ENCODE measurements at places on chromosomes 2 and 18.

DNA sequence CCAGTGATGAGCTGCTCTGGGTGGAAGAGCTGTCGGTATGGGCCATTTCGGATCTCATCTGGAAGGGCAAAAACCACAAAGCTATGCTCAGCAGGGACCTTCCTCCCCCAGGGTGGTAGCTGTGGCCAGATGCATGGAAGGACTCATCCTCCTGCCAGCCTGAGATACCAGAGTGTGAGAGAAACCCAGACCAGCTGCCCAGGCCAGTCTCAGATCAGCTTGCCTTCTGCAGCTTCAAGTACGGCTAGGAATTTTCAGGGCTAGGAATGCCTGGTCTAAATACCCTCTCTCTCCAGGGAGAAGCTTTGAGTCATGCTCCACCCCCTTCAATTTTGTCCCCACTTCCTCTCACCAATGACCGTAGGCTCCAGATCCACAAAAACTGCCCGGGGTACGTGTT is 1.4 kb upstream of the TUBA4B start:
- DNase-seq: no peak

- DNase-seq: no peak
These were observed 5.6 kb upstream of the PUS10 start for GRCh38 chr2:61023670-61024069.

DNA sequence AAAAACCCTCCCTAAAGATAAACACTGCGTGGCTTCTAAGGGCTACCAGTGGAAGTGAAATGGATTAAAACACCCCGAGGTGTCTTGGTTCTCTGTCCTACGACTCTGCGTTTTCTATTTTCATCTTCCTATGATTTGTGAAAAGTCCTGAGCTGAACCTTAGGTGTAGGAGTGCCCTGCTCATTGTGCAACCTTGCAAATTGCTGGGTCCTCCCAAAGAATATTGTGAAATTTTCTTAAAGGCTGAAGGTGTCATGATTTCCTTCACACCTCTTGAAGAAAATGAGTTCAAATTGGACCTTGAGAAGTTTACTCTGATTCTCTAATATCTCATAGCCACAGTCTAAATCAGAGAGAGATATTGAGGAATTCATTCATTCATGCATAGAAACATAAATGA is 1.8 kb upstream of the SLC19A3 start:
- DNase-seq: no peak

DNA sequence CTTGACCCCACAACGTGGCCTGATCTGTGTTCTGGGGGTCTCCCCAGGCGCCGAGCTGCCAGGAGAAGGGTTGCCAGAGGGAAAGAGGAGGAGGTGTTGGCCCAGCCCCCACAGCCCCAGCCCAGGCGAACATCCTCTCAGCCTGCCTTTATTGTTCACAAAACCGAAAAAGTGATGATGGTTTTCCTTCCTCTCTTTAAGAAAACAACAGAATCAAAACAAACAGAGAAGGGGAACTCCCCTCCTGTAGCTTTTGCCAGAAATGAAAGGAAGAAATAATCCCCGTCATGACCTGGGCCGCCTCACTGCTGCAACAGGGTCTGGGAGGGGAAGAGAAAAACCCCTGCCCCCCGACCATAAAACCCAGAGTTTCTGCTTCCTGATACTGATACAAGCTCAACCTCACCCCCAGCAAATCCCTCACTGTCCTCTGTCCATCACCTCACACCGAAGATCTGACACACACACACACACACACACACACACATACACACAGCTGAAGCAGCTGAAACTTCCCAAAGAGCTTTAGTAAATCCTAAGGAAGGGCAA is 52.0 kb downstream of the ZFP36L2 start:
- DNase-seq: peak; percentile 65

- DNase-seq: no peak
These were observed 95.8 kb upstream of the CAVIN2 start for GRCh38 chr2:191942739-191943103.

DNA sequence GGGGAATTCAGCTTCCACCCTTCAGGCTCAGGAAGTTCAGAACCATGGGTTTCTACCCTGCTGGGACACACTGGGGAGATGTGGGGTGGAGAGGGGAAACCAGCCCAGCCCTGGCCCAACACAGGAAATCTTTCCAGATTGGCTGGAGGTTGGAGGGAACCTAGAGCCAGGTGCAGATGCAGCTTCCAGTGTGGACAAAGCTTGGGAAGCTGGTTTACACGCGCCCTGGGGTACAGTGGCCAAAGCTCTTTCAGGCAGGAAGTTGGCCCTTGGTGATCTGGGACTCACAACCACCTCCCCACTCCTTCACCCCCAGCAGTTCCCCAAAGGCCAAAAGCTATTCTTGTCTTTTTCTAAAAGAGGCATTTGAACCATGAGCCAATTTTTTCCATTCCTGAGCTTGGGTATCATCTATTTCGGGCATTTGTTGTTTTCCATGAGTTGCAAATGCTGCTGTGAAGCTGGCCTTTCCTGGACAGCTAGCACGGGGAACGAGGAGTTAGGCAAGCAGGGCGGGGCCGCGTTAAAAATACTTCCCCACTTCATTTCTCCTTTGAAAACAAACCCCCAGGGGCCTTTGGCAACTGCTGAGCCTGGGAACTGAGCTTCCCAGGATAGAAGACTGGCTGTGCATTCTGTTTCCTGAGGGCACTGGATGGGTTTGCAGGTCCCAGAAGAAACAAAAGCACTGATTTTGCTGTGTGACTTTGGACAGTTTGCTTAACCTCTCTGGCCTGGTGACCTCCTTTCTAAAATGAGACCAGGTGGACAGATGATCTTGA is 3.1 kb upstream of the ARID5A start:
- no peak for DNase-seq

DNA sequence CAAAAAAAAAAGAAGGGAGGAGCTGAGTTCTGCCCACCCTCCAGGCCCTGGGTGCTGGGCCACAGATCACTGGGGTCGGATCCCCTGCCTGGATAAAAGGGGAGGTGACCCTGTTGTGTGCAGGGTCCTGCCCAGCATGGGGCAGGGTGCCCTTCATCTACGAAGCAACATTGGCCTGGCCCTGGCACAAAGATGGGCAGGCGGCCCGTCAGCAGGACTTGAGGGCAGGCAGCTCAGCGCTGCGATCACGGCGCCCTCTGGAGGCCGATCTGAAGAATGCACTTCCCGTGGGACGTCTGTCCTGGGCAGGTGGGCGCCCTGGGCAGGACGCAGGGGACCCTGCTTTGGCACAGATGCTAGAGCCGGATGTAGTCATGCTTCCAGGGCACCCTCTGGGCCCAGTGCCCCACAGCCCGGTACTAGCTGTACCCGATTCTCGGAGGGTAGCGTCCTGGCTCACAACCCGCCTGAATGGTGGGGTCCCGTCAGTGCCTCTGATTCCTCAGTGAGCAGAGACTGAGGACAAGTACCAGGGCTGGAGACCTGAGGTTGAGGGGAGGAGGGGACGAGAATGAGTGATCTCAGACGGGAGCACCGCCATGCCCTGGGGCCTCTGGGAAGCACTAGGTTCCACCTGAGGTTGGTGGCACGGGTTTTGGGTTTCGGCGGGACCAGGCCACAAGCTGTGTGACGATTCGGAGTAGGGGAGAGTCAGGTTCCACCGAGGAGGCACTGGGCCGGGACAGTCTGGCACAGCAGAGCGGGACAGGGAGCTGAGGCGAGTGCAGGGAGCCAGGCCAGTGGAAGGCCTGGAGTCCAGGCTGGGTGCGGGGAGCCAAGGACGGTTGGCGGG is 18.0 kb downstream of the ARID5A start:
- DNase-seq: peak; percentile 54

- no peak for DNase-seq
These were observed 39.0 kb downstream of the ANXA4 start for GRCh38 chr2:69780921-69781320.

DNA sequence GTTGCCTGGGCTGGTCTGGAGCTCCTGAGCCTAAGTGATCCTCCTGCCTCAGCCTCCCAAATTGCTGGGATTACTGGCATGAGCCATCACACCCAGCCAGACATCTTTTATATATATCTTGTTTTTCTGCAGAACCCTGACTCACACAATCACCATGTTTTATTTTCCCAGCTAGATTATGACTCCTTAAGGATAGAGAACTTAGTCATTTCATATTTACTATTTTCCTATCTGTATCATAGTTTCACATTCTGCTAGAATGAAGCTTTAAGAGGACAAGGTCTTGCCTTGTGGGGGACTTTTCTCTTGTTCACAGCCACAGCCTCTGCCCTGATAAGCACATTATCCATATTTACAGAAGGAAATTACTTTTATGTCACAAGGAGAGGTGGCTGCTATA is 73.9 kb downstream of the LBH start:
- no peak for DNase-seq

DNA sequence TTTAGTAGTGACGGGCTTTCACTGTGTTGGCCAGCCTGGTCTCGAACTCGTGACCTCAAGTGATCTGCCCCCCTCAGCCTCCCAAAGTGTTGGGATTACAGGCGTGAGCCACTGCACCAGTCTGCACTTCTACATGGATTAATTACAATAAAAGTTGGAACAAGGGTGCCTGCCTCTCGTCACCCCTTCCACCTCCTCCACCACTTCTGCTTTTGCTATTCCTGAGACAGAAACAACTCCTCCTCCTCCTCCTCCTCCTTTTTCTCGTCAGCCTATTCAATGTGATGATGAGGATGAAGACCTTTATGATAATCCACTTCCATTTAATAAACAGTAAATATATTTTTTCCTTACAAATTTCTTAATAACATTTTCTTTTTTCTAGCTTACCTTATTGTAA is 35.2 kb downstream of the SRBD1 start:
- no peak for DNase-seq

DNA sequence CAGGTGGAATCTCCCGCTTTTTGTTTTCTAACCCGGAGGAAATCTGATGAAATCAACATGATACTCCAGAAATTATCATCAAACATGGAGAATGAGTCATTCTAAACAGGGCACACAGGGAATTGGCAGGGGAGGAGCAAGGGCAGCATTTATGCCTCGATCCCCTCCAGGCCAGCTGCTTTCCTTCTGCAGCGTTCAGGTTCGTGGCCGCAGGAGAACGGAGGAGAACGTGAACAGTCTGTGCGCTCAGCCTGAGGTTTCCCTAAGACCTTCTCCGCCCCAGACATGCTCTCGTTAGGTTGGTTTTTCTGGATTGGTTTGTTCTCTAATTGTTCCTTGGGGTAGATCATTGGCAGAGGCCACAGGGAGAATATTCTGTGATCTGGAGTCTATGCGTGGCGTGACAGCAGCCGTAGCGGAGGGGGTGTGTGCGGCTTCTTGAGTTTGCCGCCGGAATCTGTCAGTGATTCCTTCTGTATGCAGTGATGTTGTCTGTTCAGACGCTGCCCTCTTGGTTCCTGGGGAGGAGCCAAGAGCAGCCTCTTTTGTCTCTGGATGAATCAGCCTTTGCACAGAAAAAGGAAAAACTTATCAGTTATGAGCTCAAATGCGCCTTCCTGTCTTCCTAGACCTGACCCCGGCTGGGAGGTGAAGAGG is 75.9 kb downstream of the SH3BP4 start:
- DNase-seq: no peak

- no peak for DNase-seq
These were observed 9.7 kb downstream of the PMAIP1 start for GRCh38 chr18:59909289-59910036.

DNA sequence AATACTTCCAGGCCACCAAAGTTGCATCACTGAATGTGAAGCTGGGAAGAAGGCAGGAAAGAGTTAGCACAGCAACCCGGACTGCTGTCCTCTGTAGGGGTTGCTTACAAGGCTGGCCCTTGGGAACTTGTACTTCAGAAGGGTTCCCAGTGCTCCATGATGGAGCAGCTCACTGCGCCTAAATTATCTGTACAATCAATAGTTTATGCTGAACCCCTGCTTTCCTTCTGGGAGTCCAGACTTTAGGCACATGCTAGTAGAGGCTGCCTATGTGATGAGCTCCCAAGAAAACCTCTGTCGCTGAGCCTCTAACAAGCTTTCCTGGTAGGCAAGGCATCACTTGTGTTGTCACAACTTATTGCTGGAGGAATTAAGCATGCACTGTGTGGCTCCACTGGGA is 34.3 kb downstream of the XDH start:
- no peak for DNase-seq

DNA sequence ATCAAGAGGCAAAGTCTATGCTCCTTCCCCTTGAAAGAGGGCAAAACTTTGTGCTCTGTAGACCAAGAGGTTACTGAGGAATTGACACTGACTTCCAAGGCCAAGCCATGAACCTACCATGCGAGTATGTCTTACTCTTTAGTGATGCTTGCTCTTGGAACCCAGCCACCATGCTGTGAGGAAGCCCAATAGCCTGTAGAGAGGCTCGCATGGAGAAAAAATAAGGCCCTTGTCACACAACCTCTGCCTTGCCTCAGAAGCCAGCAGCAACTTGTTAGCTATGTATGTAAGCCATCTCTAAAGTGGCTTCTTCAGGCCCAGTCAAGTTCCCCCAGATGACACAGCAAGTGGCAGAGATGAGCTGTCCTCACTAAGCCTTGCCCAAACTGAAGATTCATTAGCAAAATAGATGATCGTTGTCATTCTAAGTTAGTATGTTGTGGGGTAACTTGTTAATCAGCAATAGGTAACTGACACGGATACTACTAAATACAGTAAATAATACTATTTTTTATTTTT is 66.1 kb upstream of the RGPD5 start:
- DNase-seq: no peak

DNA sequence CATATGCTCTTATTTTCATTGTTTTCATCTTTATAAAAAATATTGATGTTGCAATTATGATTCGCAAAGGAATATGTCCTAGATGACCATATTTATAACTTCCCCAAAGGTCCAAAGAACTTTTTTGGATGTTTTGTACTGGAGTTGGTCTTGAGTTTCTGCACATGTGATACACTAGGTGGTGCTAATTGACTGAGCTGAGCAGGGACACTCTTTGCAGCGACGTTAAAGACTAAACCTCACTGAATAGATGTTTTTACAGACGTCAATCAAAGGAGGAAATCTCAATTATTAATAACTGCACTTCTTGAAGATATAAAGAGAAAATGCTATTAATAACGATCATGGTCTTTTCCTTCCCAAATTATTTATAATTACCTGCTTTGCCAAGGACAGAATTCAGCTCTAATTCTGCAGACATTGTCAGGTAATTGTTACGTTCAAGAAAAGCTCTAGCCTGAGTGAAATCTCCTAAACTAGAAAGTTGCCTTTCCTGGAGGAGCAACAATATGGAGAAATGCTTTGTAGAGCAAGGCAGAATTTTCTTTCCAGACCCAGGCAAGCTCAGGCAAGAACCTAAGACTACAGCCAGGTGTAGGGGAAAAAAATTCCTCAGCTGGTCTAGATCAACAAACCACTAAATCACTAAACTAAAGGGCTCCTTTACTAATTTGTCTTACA is 119.3 kb upstream of the RBBP8 start:
- DNase-seq: no peak

GRCh38 chr18:56748698-56749268 is 97.6 kb downstream of the WDR7 start:
- no peak for DNase-seq

GRCh38 chr2:95271381-95271971 is 2.8 kb upstream of the PROM2 start:
- no peak for DNase-seq

Data from activated T-helper 1 cell treated with Interleukin-2 at 50 U/mL for 16 hours (primary cell).